Body of pancreas (tissue), 4 donors: ENCODE measurements at places on chromosomes 1 and 21. TPM values are rescaled to one million over a fixed set of nuclear protein-coding genes. Genes with fewer than 3 reads are reported as not detected.

- DNase-seq, result no peak
Measured at GRCh38 chr1:44822131-44822701, 13.9 kb downstream of the BTBD19 start.

DNA sequence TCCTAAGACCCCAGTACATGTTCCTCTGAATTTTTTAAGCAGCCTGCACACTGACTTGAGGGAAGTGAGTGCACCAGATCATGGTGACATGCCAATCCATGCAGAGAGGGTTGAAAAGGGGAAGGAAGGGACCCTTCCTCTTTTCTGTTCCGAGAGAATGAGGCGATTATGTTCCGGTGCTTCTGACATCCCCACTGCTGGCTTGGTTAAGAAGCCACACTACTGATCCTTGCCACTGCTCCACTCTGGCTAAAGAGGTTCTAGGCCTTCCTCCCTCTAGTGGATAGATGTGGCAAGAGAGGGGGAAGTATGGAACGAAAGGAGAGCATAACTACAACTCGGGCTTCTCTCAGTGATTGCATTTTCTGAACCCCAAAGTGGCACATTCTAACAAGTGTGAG, 1.8 kb upstream of the CYB5R1 start:
- peak; percentile 53 for DNase-seq

- DNase-seq, result no peak
Measured at GRCh38 chr1:1173793-1174415, at the start of gene TTLL10. Gene TTLL10, plus strand, starts transcription at chr1:1173880. Its CDS starts 5,336 bp downstream, at chr1:1179216.

PGLYRP3 gene
- total RNA-seq, result not detected

CATSPERE gene
- total RNA-seq, result 0.26 TPM
